ENCODE measurements at places on chromosomes 11 and 22.
A peak's percentile ranks its signal among the peaks of the same experiment; 100 is the strongest.

GRCh38 chr11:133966172-133966651, 9.4 kb upstream of the IGSF9B start:
- DNase-seq: no peak

GRCh38 chr11:2779981-2780849, 80.4 kb upstream of the KCNQ1OT1 start:
- no peak for DNase-seq

- DNase-seq: no peak
These were observed 634.3 kb downstream of the OPCML start for GRCh38 chr11:132898021-132898420.

DNA sequence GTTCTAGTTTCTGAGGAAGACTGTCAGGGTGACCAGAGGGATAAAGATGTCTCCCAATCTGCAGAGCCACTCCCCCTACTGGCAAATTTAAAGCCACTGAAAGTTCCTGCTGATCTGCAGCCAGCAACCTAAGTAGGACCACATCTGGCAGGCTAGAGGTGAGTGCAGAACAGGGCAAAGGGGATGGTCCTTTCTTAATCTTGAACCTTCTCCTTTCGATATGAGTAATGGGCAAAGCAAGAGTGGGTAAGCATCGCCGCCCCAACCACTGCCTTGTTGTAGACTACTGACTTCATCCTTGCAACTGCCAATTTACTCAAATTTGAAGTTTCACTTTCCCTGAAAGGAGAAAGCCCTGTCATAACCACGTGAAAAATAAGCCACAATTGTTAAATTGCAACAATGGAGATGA, 30.7 kb downstream of the SCUBE2 start:
- peak; percentile 12 for DNase-seq

GRCh38 chr11:42043312-42043711, 583.9 kb upstream of the LRRC4C start:
- no peak for DNase-seq

DNA sequence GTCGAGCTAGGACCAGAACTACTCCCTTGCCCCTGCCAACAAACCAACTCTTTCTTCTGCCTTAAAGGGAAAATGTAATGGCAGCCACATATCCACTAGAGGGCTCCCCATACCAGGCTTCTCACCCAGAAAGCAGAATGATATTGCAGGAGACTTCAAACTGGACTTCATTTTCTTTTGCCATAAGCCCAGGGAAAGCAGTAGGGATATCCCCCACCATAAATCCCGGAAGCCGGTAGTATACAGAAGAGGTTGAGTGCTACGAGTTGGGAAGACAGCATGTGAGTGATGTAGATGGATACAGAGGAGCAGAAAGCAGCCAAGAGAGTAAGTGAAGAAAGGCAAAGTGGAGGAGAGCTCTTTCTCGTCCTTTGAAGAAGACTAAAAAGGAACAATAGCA, 12.1 kb downstream of the PLAAT5 start:
- DNase-seq: peak; percentile 73

GRCh38 chr11:111362887-111363411, 16.1 kb downstream of the POU2AF1 start:
- no peak for DNase-seq

GRCh38 chr11:30333405-30333804, 10.5 kb downstream of the ARL14EP start:
- DNase-seq: no peak

GRCh38 chr11:205221-206001, 1.8 kb downstream of the BET1L start:
- DNase-seq: no peak

DNA sequence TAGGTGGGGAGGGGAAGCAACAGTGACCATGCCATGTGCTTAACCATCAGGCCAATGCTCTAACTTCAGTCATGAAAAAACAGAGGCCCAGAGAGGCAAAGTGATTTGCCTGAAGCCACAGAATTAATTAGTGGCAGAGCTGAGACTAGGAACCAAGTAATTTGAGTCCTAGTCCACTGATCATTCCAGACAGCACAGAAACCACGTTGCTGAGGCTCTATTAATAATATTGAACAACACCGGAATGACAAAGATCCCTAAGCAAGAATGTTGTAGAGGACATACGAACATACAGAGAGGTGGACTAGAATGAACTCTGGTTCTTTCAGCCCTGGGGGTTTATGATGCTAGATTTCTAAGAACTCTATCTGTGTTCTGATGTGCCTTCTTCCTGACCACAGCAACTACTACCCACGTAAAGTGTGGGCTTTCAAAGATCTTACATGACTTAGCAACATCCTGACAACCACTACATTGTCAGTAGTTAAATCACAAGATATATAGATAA, 92.3 kb downstream of the GAB2 start:
- no peak for DNase-seq

GRCh38 chr11:117361432-117361831, 33.8 kb downstream of the CEP164 start:
- no peak for DNase-seq

- no peak for DNase-seq
These were observed 108.9 kb downstream of the KIRREL3 start for GRCh38 chr11:126891556-126892217.

- no peak for DNase-seq
These were observed 252.6 kb downstream of the BRD1 start for GRCh38 chr22:49574881-49575702.
